ENCODE measurements at places on chromosomes 1 and 21.

GRCh38 chr1:38352869-38353268, 306.3 kb upstream of the POU3F1 start:
- DNase-seq = no peak

GRCh38 chr1:219247441-219247840, 73.8 kb downstream of the LYPLAL1 start:
- DNase-seq = no peak

GRCh38 chr1:68191717-68192116, 40.6 kb downstream of the WLS start:
- no peak for DNase-seq

DNA sequence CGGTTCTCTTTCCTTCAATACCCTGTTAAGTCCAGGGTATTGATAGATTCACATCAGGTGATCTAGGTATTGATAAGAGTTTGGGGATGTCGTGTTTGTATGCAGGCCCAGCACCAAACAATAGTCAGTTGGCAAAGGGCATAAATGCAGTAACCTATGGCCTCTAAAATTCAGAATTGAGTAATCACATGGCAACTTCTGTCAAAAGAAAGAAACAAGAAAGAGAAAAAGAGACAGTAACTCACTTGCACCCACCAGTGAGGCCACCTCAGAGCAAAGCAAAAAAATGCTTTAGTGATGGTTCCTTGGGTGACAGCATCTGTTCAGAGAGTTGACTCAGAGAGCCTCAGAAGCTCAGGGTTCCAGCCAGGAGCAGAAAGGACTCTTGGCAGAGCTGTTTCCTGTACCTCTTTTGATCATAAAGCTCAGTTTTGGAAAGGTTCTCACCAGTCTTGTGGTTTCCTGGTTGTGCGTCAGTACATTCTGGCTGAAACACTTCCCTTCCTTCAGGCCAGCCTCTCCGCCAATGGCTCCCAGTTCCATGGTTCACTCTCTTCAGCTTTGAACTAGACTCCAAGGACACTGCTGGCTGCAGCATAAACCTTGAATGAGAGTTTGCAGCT, 70.1 kb upstream of the GORAB start:
- DNase-seq = no peak

DNA sequence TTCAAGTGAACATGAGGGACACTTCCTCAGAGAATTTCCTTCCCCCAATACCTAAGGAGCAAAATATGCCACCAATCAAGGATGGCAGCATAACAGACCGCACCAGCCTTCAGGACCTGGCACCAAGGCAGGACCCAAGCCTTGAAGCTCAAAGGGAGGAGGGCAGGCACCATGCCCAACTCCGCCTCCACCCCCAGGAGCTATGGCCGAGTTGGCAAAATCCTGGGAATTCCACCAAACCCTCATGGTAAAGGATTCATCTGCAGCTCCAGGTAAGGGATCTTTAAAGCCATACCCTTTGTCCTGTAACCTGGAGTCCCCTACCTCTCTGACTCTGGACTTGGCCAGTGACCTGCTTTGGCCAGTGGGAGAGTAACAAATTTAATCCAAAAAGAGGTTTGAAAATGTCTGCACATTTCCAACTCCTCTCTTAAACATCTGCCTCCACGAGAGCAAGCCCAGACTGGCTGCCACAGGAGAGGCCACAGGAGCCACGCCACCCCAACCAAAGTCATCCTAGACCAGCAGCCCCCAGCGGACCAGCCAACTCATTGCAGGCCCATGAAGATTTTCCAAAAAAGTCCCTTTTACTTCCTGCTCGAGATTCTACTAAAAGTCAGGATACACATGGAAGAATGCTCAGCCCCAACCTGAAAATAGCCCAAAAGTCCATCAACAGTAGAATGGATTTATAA, 41.9 kb downstream of the NPHP4 start:
- no peak for DNase-seq

GRCh38 chr1:94244816-94245215, 7.4 kb upstream of the ARHGAP29 start:
- DNase-seq = no peak

DNA sequence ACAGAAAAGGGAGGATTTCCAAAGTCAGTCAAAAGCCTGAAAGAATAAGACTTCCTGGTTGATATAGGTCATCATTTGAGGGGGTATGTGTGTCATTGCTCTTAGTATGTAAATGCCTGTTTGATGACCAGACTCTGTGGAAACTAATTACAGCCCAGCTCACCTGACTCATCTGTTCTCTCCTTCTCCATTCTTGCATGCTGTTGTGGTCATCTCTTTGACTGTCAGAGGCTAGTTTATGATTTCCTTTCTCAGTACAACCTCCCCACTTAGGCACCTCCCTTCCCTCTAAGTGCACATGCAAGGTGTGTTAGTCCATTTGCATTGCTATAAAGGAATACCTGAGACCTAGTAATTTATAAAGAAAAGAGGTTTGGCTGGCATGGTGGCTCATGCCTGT, 2.4 kb upstream of the C1orf116 start:
- no peak for DNase-seq

DNA sequence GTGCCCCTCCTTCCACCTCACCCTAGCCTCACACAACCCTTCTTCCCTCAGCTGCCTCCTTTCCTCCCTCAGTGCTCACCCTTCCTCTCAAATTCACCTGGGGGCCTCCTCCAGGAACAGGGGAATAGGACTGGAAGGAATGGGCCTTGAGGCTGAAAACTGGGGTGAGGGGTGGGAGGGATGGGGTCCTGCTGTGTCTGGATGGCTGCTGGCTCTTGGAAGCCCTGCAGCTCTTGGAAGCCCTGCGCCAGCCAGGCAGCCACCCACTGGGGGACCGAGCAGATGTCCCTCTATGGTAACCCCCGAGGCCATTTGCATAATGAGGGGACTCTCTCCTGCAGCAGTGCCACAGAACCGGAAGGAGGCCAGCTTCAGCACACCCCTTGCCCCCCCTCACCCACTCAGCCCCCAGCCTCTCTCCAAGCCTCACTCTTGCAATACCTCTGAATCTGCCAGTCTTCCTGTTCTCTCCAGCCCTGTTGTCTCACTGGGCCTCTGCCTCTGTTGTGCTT, 85.2 kb downstream of the KIRREL1 start:
- no peak for DNase-seq

DNA sequence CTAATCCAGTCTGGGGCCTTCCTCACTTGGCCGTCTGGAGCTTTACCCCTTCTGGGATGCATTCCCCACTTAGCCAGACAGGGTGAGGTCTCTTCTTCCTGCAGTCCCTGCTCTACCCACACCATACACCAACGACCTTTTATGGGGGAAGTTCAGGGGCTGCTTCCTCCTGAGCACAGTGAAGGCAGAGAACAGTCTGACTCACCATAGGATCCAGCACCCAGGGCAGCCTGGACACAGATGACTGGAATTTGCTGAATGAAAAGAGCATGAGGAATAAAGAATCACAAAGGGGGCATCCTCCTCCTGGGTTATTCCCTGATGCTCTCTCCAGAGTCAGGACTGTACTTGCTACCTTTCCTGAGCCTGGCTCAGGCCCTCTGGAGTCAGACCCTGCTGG, 4.6 kb upstream of the FOXE3 start:
- no peak for DNase-seq

DNA sequence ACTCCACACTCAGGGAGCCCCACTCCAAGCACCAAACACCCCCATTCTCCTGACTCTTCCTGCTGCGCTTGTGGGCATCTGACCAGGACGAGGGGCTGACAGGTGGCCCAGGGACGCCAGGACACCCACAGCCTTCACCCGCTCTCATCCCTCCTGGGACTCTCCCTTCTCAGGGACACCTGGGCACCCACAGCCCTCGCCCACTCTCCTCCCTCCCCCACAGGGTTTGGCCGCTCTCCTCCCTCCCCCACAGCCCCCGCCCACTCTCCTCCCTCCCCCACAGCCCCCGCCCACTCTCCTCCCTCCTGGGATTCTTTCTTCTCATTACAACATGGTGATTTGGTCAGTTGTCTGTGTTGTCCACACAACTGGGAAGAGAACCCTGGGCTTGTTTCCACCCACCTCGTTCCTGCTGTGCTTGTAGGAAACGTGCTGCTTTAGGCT, 43.4 kb downstream of the PRDM15 start:
- no peak for DNase-seq
